Anterior cingulate cortex (tissue), 58 donors: ENCODE measurements at places on chromosomes 6 and 20.
A peak's percentile ranks its signal among the peaks of the same experiment; 100 is the strongest.

- DNase-seq: no peak
Observed at GRCh38 chr6:70409216-70409615, 4.1 kb upstream of the FAM135A start.

DNA sequence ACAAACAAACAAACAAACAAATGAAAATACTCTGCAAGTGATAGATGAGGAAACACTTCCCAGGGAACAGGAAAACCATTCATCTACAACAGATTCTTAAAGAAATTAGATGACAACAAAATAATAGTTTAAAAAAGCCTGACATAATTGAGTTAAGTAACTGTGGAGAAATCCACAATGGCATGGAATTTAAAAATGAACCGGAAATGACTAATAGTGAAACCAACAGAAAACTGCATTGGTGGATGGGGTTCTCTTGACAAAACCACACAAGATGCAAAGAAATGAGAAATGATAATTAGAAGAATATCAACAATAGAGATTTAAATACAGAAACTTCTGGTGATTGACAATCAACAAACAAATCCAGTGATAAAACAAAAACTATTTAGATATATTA lies 785.6 kb downstream of the QKI start:
- DNase-seq: no peak

DNA sequence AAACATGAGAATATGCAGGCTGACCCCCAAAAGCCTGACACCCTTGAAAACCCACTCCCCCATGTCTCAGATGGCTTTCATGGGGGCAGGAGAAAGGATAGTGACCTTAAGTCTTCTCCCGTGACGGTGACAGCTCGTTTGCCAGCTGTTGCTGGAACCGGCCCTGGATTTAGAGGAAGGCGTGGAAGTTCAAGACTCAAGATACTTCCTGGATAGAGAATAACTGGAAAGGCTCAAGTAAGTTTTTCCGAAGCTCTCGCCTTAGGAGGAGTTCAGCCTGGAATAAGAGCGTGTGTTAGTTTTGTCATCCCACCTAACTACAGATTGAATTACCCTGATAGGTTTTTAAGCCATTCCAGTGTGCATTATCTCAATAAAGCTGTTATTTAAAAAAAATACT lies 11.6 kb upstream of the MTG2 start:
- no peak for DNase-seq

GRCh38 chr6:56897789-56898529 lies 56.9 kb upstream of the BEND6 start:
- DNase-seq: no peak

DNA sequence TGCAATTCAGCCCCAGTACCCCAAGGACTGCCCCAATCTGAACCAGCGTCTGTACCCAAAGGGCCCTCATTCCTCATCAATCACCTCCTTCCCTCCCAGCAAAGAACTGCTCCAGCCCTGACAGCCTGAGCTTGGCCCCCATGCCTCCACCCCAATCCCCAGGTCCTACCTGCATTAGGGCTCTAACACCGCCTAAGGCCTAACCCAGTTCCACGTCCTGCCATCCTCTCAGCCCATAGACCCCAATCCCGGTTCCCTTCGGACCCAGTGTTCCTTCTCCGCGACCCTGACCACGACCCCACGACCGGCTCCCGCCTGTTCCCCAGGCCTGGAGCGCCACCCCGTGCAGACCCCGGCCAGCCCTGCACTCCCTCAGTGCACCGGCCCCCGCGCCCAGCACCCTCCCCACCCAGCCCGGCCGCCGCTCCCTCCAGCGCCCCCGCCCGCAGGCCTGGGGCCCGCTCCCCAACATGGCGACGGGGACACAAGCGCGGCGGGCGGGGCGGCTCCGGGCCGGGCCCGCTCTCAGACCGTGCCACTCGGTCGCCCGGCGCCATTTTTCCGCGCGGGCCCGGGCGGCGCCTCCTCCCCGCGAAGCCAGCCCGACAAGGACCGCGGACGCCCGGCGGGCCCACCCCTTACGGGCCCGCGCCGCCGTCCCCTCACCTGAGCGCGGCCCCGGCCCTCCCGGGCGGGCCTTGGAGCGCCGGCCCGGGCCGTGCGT lies 483 bp downstream of the NCOA6 start:
- DNase-seq: peak; percentile 62

- no peak for DNase-seq
Observed at GRCh38 chr6:138410972-138411880, 7.2 kb downstream of the HEBP2 start.

GRCh38 chr6:26205161-26205624 lies 118.0 kb downstream of the HFE start:
- DNase-seq: peak; percentile 65

GRCh38 chr20:2140561-2140960 lies 38.9 kb downstream of the STK35 start:
- no peak for DNase-seq

DNA sequence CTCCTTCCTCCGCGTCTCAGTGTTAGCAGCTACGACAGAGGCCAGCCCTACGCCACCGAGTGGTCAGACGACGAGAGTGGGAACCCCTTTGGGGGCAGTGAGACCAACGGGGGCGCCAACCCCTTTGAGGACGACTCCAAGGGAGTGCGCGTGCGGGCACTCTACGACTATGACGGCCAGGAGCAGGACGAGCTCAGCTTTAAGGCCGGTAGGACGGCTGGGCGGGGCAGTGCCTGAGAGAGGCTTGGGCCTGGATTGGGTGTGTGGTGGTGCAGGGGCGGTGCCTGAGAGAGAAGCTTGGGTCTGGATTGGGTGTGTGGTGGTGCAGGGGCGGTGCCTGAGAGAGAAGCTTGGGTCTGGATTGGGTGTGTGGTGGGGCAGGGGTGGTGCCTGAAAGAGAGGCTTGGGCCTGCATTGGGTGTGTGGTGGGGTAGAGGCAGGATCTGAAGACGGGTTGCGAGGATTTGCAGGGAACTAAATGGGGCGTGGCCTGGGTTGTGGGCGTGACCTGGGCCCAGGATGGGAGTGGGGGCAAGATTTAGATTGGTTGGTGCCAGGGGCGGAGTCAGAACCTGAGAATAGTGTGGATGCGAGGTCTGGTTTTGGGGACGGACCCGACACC lies 24.4 kb downstream of the SPDEF start:
- peak; percentile 64 for DNase-seq

- no peak for DNase-seq
Observed at GRCh38 chr20:20312562-20312961, 55.3 kb upstream of the INSM1 start.

- no peak for DNase-seq
Observed at GRCh38 chr20:19709635-19710335, 48.3 kb upstream of the RIN2 start.

DNA sequence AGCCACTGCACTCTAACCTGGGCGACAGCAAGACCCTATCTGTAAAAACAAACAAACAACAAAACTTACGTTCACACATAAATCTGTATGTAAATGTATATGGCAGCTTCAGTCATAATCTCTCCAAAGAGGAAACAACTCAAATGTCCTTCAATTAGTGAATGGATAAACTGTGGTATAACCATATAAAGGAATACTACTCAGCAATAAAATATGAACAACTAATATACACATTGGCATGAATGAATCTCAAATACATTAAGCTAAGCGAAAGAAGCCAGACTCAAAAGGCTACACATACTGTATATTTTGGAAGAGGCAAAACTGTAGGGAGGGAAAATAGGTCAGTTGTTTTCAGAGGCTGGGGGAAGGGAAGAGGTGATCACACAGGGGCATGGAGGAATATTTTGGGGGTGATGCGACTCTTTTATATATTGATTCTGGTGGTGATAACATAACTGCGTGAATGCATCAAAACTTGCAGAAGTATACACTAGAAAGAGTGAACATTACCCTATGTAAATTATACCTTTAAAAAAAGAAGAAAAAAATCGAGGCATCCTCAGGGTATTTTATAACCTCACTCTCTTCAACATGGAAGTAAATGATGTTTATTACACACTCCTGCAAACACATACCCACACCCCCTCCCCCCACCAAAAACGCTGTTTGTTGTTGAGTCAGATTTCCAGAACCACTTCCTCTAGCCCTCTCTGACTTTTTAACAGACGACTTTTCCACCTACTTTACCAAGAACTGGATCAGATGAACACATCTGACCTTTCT lies 115.2 kb upstream of the RNF24 start:
- DNase-seq: no peak

- no peak for DNase-seq
Observed at GRCh38 chr6:9830808-9831207, 584.1 kb downstream of the TFAP2A start.

DNA sequence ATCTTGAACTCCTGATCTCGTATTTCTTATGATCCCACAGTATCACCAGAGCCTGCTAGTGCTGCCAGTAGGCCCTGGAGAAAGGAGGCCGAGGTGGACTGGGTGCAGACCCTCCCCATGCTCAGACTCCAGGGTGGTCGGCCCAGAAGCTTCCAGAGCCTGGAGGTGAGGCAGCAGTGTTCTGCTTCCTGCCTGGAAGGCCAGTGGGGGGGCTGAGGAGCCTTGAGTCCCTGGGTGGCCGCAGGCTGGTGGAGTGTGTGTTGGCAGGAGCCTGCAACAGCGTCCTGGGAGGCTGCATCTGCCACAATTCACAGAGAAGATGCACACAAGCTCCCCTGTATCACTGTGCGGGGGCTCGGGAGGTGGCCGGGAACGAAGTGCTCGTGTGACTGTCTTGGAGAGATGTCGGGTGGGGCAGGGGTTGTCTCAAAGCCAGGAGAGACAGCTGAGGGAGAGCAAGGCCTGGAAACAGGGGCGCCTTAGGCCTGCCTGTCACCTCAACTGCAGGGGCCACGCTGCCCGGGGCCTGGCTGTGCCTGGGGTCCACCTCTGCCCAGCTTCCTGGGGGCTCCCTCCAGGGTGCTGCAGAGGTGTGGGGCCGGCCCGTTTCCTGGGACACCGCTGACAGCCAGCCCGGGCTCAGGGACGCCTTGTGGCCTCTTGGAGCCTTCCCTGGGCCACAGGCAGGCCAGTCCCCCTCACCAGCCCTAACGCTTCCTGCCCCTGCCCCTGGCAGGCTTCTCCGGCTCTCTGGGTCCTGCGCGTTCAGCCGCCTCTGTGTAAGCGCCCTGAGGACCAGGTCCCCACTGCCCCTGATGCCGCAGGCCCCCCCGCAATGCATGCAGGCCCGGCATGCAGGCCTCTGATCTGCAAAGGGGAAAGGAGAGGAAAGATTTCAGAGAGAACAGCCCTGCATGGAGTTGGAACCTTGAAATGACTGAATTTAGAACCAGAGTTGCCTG lies 24.2 kb upstream of the MAS1 start:
- no peak for DNase-seq

DNA sequence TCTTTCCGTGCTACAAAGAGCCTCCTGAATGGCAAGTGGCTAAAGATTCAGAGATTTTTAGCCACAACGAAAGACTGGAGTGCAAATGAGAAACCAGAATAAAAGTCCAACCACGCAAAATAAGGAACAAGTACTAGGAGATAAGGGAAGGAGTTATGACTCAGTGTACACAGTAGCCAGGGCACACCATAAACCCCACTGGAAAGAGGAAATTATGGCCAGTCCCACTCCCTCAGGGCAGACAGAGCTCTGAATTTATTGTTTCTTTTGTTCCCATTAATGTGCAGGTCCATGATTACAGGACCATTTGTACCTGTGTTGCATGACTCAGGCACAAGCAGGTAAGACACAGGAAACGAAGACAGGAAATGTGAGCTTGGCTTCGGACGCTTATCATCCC lies 150.3 kb upstream of the PREP start:
- DNase-seq: no peak

DNA sequence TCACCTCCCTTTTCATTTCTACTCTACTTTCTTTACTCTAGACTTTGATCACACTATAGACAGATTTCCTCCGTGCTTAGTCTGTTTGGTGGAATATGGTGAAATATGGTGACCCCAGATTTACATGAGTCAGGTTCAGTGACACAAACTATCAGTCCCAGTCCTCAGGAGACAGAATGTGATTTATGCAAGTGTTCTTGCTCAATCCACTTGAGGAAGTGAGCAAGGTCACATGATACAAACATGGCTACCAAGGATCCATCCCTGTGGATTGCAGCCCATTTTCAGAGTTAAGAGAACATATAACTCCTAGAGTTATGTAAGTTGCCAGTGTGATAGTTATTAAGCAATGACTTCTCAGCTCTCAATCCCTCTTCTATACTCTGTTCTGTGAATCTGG lies 23.7 kb upstream of the TSHZ2 start:
- no peak for DNase-seq

- DNase-seq: no peak
Observed at GRCh38 chr6:117232196-117232595, 33.2 kb upstream of the VGLL2 start.

DNA sequence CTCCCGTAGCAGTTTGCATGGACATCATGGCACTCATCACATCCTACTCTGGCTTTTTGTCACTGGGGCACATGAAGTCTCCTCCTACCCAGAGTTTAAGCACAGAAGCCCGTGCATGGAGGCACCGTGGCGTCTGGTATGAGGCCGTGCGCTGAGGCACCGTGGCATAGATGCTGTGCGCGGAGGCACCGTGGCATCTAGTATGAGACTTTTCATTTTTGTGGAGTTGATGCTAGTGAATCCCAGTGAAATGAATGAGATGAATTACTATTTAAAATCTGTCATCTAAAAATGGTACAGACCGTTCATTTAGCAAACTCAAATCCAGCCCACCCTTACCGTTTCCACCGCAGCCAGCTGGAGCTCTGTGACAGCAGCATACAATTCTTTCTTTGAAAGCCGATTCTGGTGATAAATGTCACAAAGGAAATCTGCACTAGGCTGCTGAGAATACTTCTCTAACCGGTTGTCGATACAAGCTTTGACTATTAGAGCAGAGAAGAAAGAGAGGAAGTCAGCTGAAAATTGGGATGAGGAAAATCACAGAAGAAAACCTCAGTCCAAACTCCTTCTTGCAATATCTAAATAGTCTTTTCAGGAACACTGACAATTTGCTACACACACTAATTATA lies 11.3 kb downstream of the CYP24A1 start:
- no peak for DNase-seq

DNA sequence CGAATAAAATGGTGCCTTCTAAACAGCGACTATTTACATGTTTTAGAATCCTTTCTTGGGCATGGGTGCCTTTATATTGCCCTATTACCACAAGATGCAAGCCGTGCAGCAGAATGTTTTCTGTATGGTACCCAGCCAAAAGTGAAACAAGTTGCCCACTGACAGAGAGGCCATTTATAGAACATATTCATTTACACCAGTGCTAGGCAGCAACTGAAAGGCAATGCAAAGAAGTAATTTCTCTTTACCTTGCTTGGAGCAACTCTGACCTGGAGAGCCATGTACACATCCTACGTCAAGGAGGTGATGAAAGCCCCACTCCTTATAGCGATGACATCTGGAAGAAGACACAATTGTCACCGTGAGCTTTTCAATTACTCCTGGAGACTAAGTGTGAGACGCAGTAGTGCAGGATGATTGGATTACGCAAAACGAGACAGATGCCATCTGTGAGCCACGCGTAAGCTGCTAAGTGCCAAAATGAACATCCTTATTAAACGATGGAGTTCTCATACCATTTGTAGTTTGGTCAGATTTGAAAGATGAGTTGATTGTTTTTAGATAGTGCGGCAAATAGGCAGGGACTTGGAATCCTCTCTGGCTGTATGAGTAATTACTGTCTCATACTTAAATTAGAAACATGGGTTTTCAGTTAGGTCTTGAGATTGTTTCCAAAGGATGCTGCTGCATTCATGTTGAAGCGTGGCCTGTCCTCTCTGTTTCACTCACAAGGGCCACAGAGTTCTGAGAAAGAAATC lies at the start of gene TMEM244:
Gene TMEM244, minus strand, starts transcription at position 408 of the 758 bp plus-strand sequence. Its CDS starts 127 bp downstream, at position 281.
- no peak for DNase-seq

- no peak for DNase-seq
Observed at GRCh38 chr20:24999568-24999967, 7.0 kb upstream of the APMAP start.

GRCh38 chr6:20207088-20207418 lies 5.2 kb downstream of the MBOAT1 start:
- no peak for DNase-seq

GRCh38 chr6:14772188-14772587 lies 473.7 kb upstream of the JARID2 start:
- no peak for DNase-seq

GRCh38 chr6:81054036-81054435 lies 698.4 kb downstream of the TENT5A start:
- no peak for DNase-seq
